Neural progenitor cell (in vitro differentiated cells): ENCODE measurements at places on chromosomes 1 and 21. TPM values are rescaled to one million over a fixed set of nuclear protein-coding genes. Genes with fewer than 3 reads are reported as not detected.

The TRIM45 gene
- total RNA-seq, result 15.7 and 19.0 TPM in 2 replicates

The CELSR2 gene
- 11.1 and 26.5 TPM in 2 replicates for total RNA-seq

The DNAJC8 gene
- 92.0 and 117 TPM in 2 replicates for total RNA-seq

The JAK1 gene
- 5.0 and 6.5 TPM in 2 replicates for total RNA-seq

The GRHL3 gene
- 1.1 and 1.5 TPM in 2 replicates for total RNA-seq

The VAV3 gene
- 1.1 and 1.7 TPM in 2 replicates for total RNA-seq

The AMY2A gene
- total RNA-seq, result not detected in 2 replicates

The PGLYRP3 gene
- total RNA-seq, result not detected in 2 replicates

The PRELP gene
- total RNA-seq, result 0.26 and 0.34 TPM in 2 replicates

The CD164L2 gene
- 1.5 and 1.6 TPM in 2 replicates for total RNA-seq

The KIAA0040 gene
- total RNA-seq, result 0.15 TPM in 1 of 2 replicates, not detected in the other

The PADI4 gene
- not detected in 2 replicates for total RNA-seq

The GPR3 gene
- total RNA-seq, result 3.0 and 3.1 TPM in 2 replicates

The LHX8 gene
- total RNA-seq, result 0.06 TPM in 1 of 2 replicates, not detected in the other

The RHCE gene
- total RNA-seq, result 0.22 and 0.43 TPM in 2 replicates

The IQCC gene
- 5.6 and 5.8 TPM in 2 replicates for total RNA-seq

The OR2T29 gene
- not detected in 2 replicates for total RNA-seq

The NTMT2 gene
- not detected in 2 replicates for total RNA-seq

The NID1 gene
- 32.5 and 42.7 TPM in 2 replicates for total RNA-seq
